ENCODE measurements at places on chromosomes 6 and 20.

GRCh38 chr6:73857341-73857890, 161.4 kb downstream of the CD109 start:
- no peak for DNase-seq

DNA sequence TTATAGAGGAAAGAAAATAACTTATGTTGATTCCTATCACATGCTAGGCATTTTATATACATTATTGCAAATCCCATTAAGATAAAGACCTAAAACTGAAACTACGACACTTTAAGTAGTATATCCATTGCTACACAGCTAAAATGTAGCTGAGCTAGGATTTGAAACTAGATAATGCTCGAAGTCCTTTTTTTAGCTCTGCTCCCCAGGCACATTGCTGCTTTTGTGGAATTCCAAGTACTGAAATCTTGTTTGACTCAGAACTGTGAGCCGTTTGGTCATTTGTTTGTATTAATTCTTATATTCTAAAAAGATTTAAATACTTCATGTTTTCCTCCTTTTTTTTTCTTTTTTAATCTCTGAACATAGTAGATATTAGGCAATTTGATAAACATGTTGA, 644.8 kb downstream of the HACE1 start:
- DNase-seq: no peak

DNA sequence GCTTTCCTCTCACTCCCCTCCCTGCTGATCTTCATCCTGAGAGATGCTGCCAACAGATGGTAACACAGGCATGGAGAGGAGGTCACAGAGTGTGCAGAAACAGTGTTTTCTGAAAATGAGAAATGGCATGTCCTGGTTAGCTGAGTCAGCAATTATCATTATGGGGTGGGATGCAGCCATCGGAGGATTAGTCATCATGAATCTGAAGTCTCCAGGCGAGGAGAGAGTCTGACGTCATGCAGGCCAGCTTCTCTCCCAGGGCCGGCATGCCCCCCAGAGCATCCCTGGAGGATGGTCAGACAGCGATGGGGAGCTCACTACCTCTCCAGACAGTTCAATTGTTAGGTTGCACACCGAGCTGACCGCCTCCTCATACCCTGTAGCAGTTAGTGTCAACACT, 4.7 kb upstream of the GTSF1L start:
- DNase-seq: no peak

GRCh38 chr20:34626992-34627391, 49.9 kb downstream of the PIGU start:
- DNase-seq: no peak

GRCh38 chr6:53975941-53976615, 135.2 kb upstream of the MLIP start:
- no peak for DNase-seq

- no peak for DNase-seq
These were observed 196.3 kb downstream of the KHDC1L start for GRCh38 chr6:73028893-73029450.

GRCh38 chr6:109445382-109445781, 4.9 kb downstream of the SMPD2 start:
- no peak for DNase-seq

- DNase-seq: no peak
These were observed 17.8 kb upstream of the ALDH8A1 start for GRCh38 chr6:134967711-134968110.

DNA sequence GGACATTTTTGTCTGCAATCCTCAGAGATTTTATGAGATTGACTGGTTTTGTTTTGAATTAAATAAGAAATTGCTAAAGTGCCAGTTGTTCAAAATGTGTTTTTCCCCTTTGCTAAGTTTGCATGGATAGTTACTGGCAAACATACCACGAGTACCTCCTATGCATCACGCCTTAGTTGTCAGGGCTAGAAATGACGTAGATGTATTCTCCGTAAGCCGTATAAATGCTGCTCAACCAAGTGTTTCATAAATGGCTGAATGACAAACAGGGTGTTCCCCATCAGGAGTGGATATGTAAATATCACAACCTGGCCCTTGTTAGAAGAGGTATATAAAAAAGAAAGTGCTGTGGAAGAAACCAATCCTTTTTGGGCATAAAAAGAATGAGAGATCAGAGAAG, 341.1 kb upstream of the ZFP64 start:
- peak; percentile 7 for DNase-seq

- peak; percentile 82 for DNase-seq
These were observed at the start of gene CENPB for GRCh38 chr20:3786665-3787323. TSS of gene CENPB (minus strand) at chr20:3786740. CDS start at chr20:3786483, 257 bp downstream.

DNA sequence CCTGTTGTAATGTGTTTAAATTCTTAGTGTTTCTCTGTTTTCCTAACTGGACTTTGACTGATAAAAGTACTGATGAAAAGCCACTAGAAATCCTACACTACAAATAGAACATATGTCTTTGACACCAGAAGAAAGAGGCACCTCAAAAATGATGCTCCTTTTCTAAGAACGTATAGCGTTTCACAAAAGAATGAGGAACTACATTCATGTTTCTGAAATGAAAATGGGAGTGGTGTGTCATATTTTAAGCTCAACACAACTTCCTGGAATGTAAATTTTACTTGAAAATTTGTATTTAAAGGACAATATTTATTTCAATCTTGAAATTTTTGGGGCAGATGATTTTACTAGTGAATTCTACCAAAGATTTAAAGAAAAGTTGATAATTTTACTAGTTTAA, 35.3 kb downstream of the KIAA0408 start:
- no peak for DNase-seq

DNA sequence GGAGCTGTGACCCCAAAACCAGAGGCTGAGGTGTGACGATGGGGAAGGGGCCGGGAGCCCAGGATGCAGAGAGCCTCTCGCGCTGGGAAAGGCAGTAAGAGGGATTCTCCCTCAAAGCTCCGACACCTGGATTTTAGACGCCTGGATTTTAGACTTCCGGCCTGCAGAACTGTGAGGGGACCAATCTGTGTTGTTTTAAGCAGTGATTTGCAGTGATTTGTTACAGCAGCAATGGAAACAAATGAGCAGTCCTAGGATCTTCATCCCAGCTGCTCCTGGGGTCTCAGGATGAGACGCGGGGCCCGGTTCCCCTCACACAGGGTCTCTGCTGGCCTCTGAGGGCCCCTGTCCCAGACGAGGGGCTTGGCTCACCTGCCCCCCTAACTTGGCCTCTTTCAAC, 365.5 kb downstream of the THBS2 start:
- DNase-seq: no peak

DNA sequence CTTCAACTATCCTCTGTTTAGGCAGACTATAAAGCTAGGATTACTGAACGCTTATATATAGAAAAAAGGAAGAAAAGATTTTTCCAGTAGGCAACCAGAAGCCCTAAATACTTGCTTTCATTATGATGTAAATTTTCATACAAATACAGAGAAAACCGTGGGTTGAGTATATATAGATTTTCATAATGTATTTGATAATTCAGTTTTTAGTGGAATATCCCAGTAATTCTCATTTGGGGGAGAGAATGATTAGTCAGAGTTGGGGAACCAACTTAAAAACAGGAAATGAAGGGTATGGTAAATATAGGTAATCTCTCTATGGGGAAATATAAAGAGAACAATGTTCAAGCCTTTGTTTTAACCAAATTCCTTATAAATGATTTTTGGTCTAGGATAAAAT, 154.0 kb upstream of the CITED2 start:
- no peak for DNase-seq

GRCh38 chr6:2695454-2696095, 55.1 kb downstream of the MYLK4 start:
- peak; percentile 36 for DNase-seq

DNA sequence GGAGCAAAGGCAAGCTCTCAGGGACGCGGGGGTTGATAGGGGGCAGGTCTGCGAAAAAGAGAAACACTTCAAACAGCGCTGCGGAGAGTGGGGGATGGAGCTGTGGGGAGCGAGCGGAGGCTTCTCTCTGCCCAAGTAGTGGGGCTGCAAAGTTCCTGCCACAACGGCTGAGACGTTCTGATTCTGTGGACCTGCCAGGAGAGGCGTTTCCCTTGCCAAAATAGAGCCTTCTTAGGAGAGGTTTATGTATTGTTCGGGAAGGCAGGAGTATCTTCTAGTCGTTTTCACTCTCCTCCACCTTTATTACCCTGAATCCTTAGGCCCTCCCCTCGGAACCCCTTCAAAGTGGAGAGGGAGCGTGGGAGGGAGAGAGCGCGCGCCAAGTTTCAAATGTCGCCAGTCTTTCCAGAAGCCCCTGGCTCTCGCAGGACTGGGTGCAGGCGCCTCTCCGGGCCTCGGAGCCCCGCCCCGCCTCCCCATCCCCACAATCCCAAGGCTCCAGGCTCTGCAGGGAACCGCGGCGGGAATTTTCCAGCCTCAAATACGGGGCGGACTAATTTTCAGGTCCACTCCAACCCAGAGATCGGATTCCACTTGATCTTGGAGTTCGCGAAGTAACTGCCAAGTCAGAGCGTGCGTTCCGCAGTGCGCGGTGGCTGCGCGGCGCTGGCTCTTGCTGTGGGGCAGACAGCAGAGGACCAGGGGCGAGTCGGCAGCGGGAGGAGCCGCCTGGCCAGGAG, 10.0 kb upstream of the POU3F2 start:
- no peak for DNase-seq

DNA sequence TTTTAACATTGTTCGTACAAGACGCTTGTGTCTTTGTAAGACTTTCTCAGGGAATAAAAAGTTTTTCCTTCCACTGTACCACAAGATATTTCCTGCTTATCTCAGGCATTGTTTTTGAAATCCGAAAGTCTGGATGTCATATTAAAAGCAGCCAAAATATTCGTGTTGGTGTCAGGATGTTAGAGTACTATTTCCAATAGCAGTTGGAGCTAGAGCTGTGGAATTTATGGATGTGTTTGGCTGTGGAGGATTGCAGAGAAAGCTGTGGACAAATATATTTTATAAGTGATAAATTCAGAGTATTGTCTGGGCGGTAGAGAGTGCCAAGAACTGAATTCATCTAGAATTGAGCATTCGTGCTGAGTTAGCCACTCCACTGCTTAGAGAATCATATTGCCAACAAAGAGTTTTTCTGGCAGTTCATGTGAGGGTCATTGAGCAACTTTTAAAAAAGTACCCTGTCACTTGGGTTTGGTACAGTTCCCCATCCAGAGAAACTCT, 57.7 kb downstream of the ZDHHC14 start:
- no peak for DNase-seq

GRCh38 chr6:159981403-159982245, 12.7 kb downstream of the IGF2R start:
- no peak for DNase-seq

DNA sequence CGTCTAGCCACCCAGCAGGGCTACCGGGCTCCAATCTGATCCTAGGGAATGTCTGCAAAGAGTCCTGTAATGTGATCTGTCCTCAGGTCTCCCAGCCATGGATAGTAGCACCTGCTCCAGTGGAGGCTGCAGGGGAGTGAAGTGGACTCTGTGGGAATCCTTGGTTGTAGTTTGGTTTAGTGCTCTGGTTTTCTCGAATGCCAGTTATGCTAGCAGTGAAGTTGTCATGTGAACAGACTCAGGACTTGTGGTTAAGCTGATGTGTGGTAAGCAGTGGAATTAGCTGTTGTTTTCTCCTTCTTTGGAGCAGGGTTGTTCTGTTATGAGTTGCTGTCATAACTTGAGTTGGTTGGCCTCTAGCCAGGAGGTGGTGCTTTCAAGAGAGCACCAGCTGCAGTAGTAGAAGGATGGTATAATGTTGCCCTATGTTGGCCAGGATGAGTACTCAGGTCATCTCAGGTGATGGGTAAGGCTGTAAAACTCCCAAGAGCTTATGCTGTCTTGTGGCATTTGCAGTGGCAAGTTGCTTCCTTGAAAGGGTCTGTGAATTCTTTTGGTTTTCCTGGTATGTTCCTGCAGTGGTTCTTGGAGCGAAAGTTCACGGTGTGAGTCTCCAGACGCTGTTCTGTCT, 390.2 kb downstream of the UTRN start:
- no peak for DNase-seq

DNA sequence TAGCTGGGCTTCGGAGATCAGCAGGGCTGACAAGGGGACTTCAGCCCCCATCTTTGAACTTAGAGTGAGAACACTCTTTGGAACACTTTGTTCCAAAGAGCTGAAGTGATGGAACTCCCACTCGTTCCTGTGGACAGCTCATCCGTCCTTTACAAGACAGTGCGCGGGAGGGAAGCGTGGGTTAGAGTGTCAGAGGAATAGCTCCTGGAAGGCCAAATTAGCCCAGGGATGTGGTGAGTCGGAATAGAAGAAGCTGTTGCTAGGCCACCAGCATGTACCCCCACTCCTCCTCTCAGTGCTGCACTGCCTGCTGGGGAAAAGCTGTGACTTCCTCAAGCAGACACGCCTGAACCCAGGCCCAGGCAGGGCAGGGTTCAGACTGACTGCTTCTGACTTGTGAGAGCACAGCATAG, 1.7 kb downstream of the SDCBP2 start:
- no peak for DNase-seq

GRCh38 chr6:28944412-28944865, 20.7 kb upstream of the TRIM27 start:
- peak; percentile 68 for DNase-seq

DNA sequence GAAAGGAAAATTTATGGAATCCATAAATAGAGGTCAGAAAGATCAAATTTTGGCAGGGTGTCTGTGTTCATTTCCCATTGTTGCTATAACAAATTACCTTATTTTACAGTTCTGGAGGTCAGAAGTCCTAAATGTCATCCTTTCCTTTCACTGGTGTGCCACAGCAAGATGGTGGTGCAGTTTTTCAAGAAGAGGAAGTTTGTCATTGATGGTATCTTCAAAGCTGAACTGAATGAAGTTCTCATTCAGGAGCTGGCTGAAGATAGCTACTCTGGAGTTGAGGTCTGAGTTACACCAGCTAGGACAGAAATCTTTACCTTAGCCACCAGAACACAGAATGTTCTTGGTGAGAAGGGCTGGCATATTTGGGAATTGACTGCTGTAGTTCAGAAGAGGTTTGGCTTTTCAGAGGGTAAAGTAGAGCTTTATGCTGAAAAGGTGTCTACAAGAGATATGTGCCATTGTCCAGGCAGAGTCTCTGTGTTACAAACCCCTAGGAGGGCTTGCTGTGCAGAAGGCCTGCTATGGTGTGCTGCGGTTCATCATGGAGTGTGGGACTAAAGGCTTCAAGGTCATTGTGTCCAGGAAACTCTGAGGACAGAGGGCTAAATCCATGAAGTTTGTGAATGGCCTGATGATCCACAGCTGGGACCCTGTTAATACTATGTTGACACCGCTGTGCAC, 7.2 kb upstream of the CCNC start:
- no peak for DNase-seq

- no peak for DNase-seq
These were observed 580.7 kb upstream of the GJE1 start for GRCh38 chr6:141552031-141552430.

DNA sequence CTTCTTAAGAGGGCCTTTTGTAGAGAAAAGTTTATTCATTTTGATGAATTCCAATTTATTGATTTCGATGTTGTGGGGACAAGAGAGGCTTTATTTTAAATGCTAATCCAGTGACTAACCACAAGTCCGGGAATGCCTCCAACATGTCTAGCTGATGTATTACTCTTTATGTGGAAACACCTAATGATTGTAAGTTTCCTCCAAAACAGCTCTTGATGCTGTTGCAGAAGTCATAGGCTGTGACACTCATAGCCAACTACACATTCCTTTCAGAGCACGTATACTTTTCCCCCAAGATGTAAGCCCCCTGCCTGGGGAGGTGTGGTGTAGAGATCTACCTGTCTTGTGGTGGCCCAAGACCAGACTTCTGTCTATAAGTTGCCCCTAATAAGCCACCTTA, 61.3 kb upstream of the RNF24 start:
- DNase-seq: peak; percentile 62

Data from ACHN (cell line).